ENCODE measurements at places on chromosomes 3 and 15.

DNA sequence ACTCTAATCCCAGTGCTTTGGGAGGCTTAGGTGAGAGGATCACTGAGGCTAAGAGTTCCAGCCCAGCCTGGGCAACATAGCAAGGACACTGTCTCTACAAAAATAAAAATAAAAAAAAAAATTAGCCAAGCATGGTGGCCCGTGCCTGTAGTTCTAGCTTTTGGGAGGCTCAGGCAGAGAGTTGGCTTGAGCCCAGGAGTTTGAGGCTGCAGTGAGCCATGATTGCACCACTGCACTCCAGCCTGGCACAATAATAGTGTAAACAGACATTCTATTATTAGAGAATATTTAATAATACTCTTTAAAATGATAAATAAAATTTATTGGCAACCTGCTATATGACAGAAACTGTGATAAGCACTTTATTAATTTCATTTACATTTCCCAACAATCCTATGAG is 908.9 kb downstream of the TUSC7 start:
- DNase-seq = no peak

DNA sequence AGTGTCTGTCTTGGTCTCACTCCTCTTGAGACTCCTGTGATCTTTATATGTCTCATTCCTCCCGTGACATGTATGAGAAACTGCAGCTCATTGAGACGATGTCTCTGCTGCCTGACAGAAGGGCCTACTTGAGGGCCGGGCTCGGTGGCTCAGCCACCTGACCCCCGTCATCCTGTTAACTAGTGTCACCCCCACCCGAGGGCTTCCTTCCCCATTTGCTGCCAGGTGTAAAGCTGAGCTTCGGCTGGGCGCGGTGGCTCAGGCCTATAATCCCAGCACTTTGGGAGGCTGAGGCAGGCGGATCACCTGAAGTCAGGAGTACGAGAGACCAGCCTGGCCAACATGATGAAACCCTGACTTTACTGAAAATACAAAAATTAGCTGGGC is 12.7 kb downstream of the SEMA4B start:
- no peak for DNase-seq

DNA sequence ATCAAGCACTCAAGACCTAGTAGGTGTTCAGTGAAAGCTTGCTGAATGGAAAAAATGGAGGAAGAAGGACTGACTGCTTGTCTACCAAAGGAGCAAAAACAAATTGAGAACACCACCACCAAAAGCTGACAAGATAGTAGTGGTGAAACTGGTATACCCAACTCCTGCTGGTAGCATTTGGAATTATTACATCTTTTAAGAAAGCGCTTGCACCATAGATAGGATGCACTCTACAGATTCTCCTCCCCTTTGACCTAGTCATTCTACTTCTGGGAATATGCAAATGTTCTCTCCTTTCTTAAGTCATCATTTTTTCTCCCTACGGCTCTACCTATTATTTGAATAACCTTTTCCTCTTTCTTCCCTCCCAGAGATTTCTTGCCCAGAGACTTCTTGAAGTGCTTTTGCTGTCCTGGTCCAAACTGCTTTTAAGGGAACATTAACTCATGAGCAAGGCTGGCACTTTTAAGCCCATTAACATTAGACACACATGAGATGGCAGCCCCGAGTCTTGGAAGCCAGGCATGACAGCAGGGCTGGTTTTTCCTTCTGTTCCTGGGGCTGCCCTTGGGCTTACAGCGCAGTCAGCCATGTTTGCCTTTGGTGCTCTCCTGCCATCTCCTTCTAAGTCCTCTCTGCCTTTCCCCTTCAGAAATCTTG is 75.0 kb upstream of the TLE3 start:
- DNase-seq = no peak

- no peak for DNase-seq
These were observed 473.1 kb upstream of the UBE2E2 start for GRCh38 chr3:22729981-22730380.

DNA sequence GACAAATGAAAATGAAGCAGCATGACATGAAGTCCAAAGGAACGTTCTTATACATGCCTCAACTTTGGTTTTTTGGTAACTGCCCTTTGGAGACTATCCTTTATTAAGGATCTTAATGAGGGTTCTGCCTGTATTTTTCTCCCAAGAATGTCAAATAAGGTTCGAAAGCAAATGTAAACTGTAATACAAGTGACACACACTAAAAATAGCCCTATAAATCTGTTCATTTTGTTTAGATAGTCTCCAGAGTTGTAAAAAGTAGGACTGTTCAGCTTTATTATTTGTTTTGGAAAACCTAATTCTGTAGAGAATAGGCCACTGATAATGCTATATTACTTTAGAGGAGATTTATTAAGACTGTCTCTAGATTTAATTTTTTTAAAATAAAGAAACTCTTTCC is 80.5 kb upstream of the CDIN1 start:
- no peak for DNase-seq

Measured in fibroblast of skin of right biceps (primary cell).